ENCODE measurements at places on chromosomes 6 and 20.

DNA sequence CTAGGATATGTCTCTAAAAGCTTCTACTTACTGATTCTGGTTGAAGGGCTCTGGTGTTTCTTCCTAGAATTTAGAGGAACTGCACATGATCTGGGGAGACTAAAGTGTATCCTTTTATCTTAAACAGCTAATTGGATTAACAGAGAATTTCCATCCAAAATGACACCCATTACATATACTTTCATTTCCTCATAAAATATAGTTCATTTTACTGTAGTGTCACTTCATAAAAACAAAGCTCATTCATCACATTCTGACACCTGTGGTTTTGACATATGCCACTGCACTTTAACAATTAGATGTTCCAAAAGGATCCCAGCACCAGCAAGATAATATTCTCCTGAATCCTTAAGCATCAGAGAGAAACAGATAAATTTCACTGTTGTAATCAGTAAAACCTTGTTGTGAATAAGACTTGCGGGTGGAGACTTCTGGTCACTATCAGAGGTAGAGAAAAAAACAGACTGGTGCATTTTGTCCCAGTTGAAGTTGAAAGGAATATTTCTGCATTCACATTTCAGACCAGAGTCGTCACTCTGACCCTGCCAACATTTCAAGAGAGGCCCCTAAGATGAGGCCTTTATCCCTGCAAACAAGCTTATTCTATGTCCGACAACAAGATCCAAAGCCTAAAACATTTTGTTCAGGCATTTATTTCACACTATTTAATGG is 175.3 kb upstream of the BMP5 start:
- DNase-seq = no peak

DNA sequence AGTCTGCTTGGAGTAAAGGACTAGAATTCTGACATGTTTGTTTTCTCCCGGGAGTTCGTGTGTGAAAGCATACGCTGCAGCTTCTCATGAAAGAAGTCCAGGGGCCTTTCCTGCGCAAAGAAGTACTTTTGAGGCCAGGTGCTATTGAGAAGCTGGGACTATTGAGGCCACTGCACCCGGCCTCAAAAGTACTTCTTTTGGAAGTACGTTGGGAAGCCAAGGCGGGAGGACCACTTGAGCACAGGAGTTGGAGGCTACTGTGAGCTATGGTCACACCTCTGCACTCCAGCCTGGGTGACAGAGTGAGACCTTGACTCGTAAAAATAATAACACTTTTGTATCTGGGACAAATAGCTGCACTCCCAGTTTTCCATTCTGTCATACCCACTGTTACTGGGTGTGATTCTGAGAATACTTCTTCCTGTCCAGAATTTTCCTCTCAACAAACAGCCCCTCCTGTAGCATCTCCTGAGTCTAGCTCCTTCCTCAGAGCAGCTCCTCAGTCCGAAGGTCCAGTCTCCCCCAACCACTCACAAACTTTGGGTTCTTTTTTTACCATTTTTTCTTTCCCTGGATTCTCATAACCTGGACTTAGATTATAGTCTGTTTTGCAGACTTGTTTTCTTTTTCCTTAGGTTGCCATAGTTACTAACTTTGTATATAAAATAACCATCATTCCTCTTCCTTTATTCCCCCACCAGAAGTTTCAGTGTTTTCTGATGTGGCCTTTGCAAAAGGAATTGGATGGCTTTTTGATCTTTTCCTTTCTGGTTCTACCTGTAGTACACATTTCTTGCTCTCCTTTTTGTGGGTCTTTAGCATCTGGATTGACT is 12.7 kb downstream of the STK35 start:
- DNase-seq = peak; percentile 9

GRCh38 chr6:34145161-34146020 is 496 bp downstream of the GRM4 start:
- peak; percentile 53 for DNase-seq

GRCh38 chr6:30533460-30534294 is 22.6 kb downstream of the GNL1 start:
- no peak for DNase-seq

GRCh38 chr20:519999-520398 is 23.6 kb downstream of the CSNK2A1 start:
- DNase-seq = no peak

GRCh38 chr6:41451039-41451438 is 95.1 kb upstream of the FOXP4 start:
- DNase-seq = no peak

Data from EH (cell line).